ENCODE measurements at places on chromosomes 4 and X. TPM values are rescaled to one million over a fixed set of nuclear protein-coding genes. Genes with fewer than 3 reads are reported as not detected.

- DNase-seq, result no peak
Measured at GRCh38 chr4:145001635-145002034, 96.4 kb downstream of the ANAPC10 start.

GRCh38 chr4:762211-763190 is 56.9 kb downstream of the PCGF3 start:
- no peak for DNase-seq

GRCh38 chr4:70624226-70624793 is 4.2 kb upstream of the ENAM start:
- no peak for DNase-seq

GRCh38 chr4:24002330-24002966 is 112.6 kb upstream of the PPARGC1A start:
- no peak for DNase-seq

DNA sequence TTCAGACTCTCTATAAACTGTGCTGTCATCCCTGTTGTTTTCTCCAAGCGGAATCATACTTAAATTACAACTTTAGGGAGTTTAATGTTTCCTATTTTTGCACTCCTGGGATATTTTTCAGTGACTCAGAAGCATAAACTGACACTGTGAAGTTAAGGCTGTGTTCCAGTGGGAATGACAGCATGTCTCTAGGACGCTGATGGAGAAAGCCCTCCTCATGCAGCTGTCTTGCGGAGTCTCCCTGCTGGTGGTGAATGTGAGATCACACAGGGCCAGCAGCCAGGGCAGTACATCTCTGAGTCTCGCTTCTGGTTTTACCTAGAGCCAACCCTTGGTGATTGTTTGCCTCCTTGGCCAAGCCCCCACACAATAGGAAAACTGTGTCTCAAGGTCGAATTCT is 53.3 kb downstream of the NFKB1 start:
- DNase-seq, result no peak

GRCh38 chr4:86185659-86186058 is 174.2 kb downstream of the MAPK10 start:
- no peak for DNase-seq

GRCh38 chr4:143617994-143618679 is 82.3 kb downstream of the FREM3 start:
- DNase-seq, result no peak

GRCh38 chr4:44165938-44166337 is 282.7 kb downstream of the KCTD8 start:
- no peak for DNase-seq

GRCh38 chr4:110163327-110164069 is 34.9 kb downstream of the ELOVL6 start:
- DNase-seq, result no peak

GRCh38 chrX:73076838-73077237 is 2.5 kb downstream of the PABPC1L2A start:
- DNase-seq, result no peak

DNA sequence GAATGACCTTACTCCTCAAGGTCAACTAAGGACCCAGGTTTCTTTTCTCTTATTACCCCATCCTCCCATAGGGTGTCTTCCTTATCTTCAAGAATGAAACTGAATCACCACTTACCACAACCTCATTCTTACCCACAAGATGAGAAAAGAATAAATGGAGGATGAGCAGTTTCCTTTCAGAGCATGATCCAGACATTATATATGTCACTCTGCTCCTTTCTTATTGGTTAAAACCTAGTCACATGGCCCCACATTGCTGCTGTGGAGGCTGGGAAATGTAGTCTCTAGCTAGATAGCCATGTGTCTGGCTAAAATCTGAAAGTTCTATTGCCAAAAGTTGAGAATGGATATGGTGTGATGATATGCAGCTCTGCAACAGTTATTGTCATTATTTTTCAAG is 62.4 kb upstream of the RAI2 start:
- DNase-seq, result no peak

DNA sequence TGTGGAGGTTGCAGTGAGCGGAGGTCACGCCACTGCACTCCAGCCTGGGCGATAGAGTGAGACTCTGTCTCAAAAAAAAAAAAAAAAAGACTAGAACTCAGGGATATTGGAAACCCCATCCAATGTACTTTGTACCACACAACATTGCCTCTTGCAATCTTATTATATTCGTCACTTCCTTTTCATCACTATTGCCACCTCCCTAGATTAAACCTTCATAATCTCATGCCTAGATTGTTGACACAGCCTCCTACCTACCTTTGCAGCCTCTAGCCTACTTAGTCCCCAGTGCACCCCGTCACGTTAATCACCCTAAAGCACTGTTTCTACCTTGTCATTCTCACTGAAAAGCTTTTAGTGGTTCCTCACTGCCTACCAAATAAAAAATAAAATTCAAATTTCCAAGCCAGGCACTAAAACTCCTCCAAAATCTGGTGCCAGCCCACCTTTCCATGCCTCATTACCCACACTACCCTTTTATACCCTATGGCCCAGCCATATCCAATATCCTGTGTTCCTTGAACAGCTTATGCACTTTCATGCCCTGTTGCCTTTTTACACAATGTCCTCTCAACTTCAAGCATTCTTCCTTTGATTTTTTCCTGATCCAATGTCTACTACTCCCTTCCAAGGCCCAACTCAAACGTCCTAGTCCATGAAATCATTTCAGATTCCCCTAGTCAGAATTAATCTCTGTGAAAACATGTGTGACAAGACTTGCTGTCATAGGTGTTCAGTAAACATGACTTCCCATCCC is 23.6 kb upstream of the GJB1 start:
- DNase-seq, result no peak

DNA sequence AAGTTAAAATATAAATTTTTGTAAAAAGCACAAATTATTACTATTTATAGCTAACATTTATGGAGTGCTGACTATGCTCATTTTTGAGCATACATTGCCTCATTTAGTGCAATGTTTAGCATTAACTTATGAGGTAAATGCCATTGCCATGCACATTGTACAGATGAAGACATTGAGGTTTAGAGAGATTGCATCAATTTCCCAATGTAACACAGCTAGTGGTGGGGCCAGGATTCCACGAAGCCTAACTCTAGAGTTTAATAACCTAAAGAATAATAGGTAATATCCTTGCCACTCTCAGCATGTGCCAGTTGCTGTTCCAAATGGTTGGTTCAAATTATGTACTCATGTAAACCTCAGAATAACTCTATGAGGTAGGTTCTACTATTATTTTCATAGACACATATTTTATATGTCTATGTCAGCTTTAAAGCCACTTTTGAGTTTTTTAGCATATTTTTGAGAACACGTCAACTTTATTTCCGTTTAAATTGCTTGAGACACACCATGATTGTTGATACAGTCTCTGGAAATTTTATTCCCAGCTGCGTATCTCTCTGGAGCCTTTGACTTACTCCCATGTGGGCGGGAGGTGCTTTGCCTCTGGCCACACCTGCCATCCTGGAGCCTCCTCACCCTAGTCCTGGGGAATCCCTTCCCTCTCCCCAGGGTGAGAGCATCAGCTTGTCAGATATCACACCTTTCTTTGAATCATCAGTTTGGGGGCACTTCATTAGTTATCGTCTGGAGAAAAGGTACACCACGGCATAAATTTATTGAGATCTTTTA is 10.8 kb upstream of the ADH1A start:
- DNase-seq, result peak; percentile 65

DNA sequence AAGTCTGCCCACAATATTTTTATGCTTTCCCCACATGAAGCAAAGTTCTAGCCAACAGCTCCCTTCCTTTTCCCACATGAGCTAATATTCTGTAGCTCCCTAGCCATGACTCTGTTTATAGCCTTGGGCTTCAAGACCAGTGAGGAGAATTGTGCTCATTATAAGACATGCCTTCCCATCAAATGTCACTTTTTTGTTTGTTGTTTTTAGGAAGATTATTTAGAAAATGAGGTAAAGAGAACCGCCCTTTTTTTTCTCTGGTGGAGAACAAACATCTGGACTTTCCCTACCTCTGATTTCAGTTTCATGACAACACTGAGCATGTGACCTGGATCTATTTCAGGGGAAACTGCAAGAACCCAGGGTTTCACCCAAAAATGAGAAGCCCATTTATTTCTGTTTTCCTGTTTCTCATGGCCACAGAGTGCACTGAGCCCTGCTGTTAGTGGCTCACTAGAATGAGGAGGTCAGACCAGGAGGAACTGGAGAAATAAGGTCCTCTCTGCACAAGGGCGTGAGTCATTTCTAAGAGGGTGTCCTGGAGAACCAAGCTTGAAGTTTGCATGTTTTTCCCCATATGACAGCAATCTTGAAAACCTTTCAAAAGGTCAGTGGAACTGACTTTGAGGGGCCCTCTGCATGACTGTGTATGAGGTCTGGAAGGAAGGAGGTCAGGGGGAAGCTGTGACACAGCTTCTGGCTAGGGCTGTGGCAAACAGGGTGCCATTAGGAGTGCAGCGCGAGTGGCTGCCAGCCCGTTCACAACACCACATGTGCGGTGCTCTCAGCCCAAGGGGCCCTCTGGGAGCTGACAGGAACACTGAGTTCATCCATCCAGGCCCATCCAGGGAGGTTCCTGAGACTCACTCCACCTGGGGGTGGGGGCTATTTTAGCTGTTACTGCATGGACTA is 55.2 kb downstream of the CHST7 start:
- DNase-seq, result peak; percentile 14

GRCh38 chrX:49192722-49193328 is 6.7 kb upstream of the PRICKLE3 start:
- DNase-seq, result no peak

DNA sequence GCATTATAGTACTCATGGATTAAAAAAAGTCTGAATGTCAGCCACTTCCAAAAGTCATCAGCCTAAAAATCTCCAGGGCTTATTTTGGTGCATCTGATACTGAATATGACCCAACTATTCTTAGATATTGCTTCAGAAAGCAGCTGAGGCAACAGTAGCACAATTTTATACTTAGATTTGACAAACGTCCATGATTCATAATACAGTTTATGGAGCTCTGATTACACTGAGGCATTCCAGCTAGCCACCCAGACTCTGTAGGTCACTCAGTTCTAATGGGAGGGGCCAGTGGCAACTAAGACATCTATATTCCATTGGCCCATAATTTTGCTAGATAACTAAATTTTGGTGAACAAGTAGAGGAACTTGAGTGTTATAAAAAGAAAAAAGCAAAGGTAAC is 10.3 kb downstream of the SPATA4 start:
- no peak for DNase-seq

The BEX5 gene
- total RNA-seq, result not detected

The C4orf54 gene
- not detected for total RNA-seq

The F9 gene
- 15.0 TPM for total RNA-seq

The TBX22 gene
- not detected for total RNA-seq
